ENCODE measurements at places on chromosomes 6 and 20.

DNA sequence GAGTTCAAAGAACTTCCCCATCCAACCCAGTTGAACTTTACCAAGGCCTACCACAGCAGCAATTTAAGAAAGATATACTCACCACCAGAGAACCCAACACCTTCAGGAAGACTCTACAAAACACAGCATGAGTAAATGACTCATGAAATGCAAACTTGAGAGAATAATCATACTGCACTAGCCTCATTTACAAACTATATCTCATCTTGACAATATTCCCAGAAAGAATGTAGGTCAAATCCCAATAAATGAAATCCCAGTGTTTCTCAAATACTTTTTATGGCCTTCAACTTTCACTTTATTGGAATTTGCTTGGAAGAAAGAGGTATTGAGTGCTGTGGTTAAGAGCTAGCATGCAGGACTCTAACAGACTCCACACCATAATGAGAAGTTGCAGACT lies 60.0 kb downstream of the FYN start:
- no peak for DNase-seq

DNA sequence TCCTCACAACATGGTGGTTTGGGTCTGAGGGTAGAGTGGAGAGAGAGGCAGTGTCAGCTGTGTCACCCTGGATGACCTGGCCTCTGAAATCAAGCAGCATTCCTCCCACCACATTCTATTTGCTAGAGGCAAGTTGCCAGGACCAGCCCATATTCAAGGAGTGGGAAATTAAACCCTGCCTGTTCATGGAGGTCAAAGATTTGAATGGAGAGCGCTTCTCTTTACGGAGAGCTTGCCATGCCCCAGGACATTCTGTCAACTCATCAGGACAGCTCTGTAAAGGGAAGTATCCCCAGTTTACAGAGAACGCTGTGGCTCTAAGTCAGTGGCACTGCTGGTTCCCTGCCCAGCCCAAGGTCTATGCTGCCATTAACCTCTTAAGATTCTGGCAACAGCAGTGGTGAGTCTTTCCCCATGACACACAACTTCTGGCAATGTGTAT lies 90.0 kb upstream of the INSM1 start:
- DNase-seq = no peak

DNA sequence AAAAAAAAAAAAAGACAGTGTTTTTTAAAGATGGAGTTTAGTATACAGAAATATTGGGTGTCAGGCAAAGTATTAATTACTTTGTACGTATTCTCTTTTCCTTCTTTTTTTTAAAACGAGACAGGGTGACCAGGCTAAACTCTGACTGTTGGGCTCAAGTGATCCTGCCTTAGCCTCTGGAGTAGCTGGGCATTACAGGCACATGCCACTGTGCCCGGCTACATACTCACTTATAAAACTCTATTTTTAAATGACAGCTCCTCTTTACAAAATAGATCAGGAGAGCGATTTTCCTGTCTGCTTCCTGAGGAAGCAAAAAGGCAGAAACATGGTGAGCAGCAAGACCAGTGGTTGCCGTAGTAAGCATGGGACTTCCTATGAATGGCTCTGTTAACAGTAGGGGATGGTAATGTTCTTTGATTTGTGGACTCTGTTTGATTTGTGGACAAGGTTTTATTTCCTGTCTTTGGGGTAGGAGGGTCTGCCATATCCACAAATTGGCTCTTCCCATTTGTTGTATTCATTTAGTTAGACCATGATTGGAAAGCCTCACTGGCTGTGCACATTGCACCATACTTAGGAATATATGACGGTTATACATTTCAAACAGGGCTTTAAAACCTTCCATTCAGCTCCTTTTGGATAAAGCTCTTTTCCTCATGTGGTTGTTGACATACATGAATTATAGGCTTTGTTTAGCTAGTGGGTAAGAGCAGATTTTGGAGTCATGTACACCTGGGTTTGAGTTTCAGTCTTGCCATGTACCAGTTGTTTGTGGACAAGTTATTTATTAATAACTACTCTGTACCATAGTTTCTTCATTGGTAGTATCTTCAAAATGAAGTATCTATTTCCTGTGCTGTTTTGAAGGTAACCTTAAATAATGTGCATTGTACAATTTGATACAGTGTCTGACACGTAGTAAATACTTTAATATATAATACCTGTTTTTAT lies 45.1 kb downstream of the PTPRA start:
- DNase-seq = no peak

DNA sequence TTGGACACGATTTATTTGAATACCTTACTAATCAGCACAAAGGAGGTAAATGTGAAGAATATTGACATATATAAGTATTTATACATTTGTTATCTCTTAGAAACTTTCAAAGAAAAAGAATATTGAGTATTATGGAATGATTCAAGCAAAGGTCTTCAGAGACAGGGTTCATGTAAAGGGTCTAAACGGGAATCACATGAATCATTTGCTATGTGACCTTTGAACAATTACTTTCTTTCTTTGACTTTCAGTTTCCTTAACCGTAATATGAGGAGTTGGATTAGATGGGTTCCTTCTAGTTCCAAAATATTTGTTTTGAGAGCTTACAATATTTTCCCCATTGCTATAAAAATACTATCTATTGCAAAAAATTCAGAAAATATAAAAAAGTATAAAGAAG lies 14.3 kb downstream of the ENPP1 start:
- no peak for DNase-seq

DNA sequence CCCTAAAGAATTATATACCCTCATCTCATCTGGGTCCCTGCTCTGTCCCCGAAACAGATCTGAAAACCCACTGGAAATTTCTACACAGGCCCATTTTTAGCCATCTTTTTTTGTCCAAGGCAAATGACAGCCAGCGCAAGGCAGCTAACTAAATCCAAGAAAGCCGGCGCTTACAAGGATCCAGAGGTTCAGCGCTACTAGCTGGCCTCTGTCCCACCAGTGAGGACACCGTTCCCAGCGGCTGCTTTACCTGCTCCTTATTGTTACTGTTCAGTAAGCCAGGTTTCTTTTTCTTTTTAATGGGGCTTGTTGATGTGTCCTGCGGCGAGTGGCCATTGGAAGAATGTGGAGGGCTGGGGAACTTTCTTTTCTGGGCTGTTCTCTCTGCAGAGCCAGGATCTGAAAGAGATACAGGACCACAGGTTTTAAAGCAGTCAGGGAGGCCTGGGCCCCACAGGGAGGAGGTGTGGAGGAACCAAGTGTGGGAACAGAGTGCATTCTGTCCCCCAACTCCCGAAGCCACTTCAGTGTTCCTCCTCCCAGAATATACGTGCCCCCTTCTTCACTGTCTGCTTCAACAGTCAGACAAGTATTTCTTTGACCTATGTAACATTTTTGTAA lies 46.6 kb downstream of the ZMYND8 start:
- no peak for DNase-seq

- peak; percentile 15 for DNase-seq
Measured at GRCh38 chr6:2103765-2104523, 141.5 kb downstream of the GMDS start.

- DNase-seq = peak; percentile 55
Measured at GRCh38 chr6:138004430-138005287, 102.6 kb downstream of the PERP start.

DNA sequence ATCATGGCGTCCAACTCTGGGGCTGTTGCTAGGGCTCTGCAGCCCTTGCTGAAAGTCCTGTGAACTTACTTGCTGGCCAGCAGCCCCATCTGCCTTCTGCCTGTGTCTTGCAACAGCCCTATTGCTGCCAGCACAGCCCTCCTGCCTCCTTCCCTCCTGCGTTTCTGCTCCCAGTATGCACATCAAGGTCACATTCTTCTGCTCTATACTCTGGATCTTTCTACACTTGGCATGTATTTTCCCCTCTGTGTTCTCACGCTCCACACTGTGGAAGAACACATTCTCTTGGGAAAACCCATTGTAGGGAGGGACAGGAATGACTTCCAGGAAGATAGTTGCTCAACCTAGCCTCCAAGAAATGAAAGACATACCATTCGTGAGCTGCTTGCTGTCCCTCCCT lies 80.9 kb upstream of the PHACTR2 start:
- DNase-seq = no peak

DNA sequence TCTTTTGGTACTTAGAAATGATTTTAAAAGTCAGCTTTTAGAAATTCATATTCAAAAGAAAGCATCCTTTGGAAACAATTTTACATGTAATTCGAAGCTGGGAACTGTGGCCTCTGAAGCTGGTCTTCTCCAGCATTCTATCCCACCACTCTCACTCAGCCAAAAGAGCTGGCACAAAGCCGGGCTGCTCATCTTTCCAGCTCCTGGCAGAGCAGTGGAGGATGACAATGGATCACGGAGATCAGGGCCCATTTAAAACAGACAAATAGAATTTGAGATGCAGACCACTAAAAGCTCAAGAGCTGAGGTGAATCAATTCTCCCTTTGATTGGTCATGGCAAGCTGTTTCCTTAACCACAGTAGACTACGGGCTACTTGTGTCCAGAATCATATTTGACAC lies 60.6 kb downstream of the OTOR start:
- peak; percentile 35 for DNase-seq

DNA sequence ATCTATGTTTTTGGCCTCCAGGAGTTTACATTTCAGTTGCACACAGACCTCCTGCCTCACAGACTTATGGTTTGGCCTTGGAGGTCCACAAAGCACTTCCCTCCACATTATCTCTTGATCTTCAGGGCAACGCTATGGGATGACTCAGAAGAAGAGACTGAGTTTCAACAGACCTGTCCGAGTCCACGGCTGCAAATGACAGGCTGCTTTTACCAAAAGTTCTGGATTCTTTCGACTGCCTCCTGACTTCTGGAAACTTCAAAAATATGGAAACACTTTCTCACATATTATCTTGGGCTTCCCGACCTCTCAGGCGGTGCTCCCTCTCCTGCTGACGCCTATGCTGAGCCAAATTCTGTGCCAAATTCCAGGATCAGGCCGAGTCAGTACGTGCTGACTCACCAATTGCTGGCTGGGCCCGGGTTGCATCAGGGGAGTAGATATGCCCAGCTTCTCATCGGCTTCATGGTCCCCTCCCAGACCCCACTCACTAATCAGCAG lies 190.2 kb downstream of the BMP7 start:
- no peak for DNase-seq

- no peak for DNase-seq
Measured at GRCh38 chr20:1434571-1435336, 31.9 kb downstream of the NSFL1C start.
